ENCODE measurements at places on chromosomes 7 and 10.

DNA sequence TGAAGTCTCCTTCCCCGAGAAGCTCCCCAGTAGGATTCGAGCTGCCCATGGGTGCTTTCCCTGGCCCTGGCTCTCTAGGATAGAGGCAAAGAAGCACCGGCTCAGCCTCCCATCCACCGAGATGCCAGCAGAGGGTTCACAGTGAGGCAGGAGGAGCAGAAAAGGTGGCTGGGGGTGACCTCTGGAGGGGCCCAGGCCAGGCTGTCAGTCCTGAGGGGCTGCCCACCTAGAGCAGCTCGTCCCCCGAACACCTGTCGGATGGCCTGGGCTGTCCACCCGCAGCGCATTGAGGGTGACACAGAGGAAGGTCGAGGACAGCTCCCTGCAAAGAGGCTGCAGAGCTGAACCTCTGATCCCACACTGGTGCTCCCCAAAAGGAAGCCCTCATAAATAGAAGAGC, 167.2 kb upstream of the PPP2R2D start:
- no peak for DNase-seq

DNA sequence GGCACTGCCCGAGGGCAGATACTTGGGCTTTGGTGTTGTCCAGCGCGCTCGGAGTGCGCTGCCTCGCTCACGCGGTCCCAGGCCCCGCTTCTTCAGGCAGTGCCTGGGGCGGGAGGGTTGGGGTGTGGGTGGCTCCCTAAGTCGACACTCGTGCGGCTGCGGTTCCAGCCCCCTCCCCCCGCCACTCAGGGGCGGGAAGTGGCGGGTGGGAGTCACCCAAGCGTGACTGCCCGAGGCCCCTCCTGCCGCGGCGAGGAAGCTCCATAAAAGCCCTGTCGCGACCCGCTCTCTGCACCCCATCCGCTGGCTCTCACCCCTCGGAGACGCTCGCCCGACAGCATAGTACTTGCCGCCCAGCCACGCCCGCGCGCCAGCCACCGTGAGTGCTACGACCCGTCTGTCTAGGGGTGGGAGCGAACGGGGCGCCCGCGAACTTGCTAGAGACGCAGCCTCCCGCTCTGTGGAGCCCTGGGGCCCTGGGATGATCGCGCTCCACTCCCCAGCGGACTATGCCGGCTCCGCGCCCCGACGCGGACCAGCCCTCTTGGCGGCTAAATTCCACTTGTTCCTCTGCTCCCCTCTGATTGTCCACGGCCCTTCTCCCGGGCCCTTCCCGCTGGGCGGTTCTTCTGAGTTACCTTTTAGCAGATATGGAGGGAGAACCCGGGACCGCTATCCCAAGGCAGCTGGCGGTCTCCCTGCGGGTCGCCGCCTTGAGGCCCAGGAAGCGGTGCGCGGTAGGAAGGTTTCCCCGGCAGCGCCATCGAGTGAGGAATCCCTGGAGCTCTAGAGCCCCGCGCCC, at the start of gene NPY:
Gene NPY (plus strand): TSS at position 294 of the 802 bp plus-strand sequence. CDS start 1,051 bp downstream, outside the sequence.
- DNase-seq = peak; percentile 7

DNA sequence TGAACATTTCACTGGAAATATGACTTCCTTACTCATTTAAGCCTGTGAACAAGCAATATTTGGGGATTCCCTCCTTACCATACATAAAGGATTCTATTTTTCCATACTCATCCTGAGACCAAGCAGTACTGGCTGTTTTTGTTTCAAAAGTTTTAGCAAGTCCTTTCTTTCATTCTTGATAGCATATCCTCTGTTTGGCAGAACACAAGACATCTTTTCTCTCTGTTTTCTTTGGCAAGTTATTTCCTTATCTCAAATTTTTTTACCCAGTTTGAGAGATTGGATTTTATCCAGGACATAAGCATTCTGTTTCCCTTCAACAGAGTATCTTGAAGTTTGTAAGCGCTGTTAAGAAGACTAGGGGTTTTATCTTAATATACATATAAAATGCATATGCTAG, 3.0 kb upstream of the WASL start:
- DNase-seq = no peak

GRCh38 chr7:48298779-48299178, 127.5 kb downstream of the ABCA13 start:
- peak; percentile 48 for DNase-seq

- no peak for DNase-seq
Measured at GRCh38 chr10:83986800-83987199, 152.5 kb upstream of the GHITM start.

DNA sequence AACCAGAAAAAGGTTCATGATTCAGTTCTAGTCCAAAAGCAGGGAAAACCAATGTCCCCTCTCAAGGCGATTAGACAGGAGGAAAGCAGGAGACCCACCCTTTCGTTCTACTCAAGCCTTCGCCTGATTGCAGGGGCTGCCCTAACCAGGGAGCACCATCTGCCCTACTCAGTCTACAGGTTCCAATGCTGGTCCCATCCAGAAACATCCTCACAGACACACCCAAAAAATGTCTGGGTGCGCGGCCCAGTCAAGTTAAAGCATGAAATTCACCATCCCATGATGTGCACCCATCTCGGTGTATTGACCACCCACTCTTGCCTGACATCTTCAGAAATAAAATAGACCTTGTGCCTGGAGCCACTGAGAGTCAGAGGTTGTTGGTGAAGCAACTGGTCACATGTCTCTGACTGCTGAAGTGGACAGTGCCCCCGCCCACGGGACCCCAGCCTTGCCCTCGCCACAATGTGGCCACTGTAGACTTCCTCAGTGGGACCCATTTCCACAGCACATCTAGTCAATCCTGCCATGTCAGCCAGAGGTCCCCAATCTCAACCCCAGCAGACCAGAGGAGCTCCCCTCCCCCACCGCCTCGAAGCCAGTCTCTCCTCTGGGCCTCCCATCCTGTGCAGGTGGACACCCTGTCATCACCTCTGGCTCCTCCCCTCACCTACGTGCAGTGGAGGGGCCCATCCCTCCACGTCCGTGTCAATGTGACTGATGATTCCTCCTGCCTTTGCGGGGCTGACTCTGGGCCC, 116.3 kb upstream of the PPP2R2D start:
- no peak for DNase-seq

- no peak for DNase-seq
Measured at GRCh38 chr7:31553661-31554081, 39.8 kb downstream of the ITPRID1 start.

DNA sequence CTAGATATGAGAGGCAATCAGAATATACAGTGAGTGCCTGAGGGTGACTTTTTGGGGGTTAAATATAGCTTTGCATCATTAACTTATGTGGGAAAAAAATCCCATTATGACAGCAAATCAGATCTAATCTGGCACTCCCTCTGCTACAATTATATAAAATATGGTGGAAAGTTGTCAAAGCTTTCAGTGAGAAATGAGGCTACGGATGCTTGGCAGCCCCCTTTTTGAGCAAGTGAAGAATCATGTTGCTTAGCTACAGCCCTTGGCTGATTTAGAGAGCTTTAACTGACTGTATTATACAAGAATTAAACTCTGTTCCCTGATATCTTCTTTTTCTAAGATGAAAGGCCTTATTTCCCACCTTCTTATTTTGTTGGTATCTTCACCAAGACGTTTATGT, 57.4 kb downstream of the GPR158 start:
- no peak for DNase-seq

GRCh38 chr10:114266521-114266920, 27.5 kb downstream of the VWA2 start:
- no peak for DNase-seq

GRCh38 chr7:35906191-35906908, 105.5 kb downstream of the SEPTIN7 start:
- peak; percentile 62 for DNase-seq

DNA sequence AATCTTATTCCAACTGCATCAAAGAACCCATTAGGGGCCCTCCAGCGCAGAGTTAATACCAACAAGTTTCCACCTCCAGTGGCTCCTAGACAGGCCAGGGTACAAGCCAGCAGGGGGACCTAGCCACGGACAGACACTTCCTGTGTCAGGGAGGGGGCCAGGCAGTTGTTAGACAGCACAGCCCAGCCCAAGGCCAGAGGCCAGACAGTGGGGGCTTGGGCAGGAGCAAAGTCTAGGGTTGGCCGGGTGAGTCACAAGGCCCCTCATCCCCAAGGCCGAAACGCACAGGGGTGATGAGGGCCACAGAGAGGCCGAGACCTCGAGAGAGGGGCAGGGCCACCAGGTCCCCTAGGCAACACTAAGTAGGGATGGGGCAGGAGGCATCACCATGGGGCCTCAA, 19.3 kb upstream of the OPTN start:
- DNase-seq = no peak

GRCh38 chr10:67036808-67037207, 111.0 kb downstream of the LRRTM3 start:
- DNase-seq = no peak

GRCh38 chr10:33773253-33773573, 438.7 kb upstream of the NRP1 start:
- peak; percentile 9 for DNase-seq

DNA sequence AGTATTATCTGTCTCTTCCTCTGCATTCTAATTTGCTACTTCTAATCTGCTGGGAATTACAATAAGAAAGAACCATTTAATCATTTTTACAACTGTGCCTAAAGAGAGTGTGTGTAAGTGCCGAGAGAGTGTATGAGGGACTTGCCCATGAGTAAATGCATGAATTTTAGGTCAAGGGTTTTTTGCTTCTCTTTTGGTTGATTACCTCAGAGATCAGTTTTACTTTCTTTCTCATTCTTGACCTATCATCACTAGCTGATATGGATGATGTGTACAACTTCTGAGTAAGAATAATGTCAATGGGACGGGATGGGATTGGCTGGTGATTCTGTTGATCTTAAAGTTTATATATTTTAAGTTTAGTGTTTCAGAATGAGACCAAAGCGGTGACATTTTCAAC, 47.8 kb downstream of the IKZF1 start:
- no peak for DNase-seq

DNA sequence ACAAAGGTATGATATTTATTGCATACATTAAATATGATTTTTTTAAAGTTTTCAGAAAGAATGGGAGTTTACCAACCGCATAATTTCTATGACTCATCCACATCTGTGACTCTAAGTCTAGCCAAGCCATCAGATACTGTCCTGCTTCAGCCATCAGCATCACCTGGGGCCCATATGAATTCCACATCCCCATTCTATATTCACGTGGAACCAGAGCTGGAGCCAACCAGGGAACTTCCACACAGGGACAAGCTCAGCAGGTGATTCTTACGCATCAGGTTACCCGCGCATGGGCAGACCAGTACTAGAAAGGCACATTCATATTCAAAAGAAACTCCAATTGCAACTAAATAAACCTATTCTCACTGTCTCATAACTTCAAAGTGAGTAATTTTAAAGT, 817.7 kb upstream of the IGFBP3 start:
- no peak for DNase-seq

DNA sequence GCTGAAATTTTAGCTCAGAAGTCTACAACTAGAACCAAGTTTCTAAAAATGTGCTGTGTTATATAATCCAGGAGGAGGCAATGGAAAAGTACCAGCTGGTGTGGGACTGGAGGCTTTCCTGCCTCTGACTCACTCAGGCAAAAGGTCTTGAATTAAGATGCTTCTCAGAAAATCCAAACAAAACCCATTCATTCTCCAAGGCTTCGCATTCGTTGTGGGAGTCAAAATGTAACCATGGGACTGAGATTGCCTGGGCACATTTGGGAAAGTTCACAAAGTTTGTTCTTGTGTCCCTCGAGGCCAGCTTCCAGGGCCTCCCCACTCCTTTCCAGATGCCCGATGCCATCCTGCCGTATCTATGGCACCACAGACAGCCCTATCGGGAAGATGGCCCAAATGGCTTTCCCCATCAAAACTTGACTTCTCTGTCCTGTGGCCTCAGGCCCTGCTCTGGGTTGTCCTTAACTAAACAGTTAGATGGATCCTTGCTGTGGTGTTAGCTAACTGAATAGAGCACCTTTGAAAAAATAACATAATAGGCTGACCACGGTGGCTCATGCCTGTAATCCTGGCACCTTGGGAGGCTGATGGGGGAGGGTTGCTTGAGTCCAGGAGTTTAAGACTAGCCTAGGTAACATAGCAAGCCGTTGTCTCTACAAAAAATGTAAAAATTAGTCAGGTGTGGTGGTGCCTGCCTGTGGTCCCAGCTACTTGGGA, 180.5 kb downstream of the PFKFB3 start:
- DNase-seq = peak; percentile 72

DNA sequence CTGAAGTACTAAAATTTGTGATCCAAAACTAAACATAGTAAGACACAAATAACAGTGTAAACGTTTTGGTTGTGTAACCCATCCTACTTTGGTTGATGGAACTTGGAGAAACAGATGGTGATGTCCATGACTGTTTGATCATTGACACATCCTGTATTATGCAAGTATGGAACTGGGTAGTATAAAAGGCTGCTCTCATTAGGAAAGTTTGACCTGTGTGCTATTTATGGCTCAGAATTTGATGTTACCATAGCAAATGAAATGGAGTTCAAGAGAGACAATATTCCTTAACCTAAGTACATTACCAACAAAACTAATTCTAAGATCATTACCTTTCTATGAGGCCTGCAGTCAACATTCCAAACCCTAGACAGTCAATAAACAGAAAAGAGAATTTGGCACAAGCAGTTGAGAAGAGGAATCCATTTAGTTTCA, 39.9 kb downstream of the DKK1 start:
- DNase-seq = peak; percentile 44

DNA sequence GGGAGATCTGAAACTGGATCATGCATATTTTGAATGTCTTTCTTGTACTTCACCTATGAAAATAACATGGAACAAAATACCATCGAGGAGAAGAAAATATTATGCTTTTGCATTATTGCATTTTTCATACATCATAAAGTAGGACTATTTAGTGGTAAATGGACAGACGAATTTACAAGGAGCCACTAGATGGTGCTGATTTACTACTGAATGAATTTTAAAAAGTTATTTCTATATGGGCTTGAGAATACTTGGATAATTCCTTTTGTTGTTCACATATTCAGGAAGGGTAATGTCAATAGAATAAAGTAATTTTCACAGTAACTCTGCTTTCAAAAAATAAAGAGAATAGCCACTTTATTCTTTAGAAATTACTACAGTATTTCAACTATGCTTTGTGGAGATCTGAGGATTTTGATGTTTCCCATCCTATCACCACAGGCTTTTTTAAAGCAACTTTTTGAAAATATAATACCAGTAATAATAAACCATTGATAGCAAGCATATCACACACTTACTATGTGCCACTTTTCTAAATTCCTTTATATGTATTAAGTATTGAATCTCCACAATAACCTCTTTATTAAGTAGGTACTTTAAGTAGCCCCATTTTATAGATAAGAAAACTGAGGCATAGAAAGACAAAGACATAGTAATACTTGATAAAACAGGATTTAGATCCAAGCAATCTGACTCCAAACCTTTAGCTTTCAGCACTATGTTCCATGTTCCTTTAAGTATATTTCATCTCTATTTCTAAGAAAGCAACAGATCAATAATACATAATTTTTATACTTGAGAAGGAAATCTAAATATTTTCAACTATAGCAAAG, 38.6 kb downstream of the NEBL start:
- DNase-seq = peak; percentile 24
